Naive thymus-derived CD8-positive, alpha-beta T cell (primary cell): ENCODE measurements at places on chromosomes 3 and 15. TPM values are rescaled to one million over a fixed set of nuclear protein-coding genes. Genes with fewer than 3 reads are reported as not detected.

- H3K4me3 ChIP-seq, result no peak overlapping the region
- H3K36me3 ChIP-seq, result no peaks in the 10 kb centered on the region
- DNase-seq, result no peak
Observed at GRCh38 chr3:62732183-62732904, 142.9 kb downstream of the CADPS start.

- no peak overlapping the region for H3K4me3 ChIP-seq
- H3K36me3 ChIP-seq, result no peaks in the 10 kb centered on the region
- no peaks in the 10 kb centered on the region for H3K4me1 ChIP-seq
- no peak for DNase-seq
- no peak overlapping the region for H3K27ac ChIP-seq
Observed at GRCh38 chr15:47431501-47431900, 285.8 kb upstream of the SEMA6D start.

The ZBTB38 gene
- 48.3 TPM for total RNA-seq

The TCTA gene
- 34.0 TPM for total RNA-seq

GRCh38 chr3:64140651-64141050, 84.6 kb downstream of the PRICKLE2 start:
- H3K27ac ChIP-seq, result no peak overlapping the region
- no peak overlapping the region for H3K4me3 ChIP-seq
- H3K27me3 ChIP-seq, result peaks cover 9% of the 10 kb centered on the region
- DNase-seq, result no peak
- H3K36me3 ChIP-seq, result no peaks in the 10 kb centered on the region
- no peaks in the 10 kb centered on the region for H3K4me1 ChIP-seq

The ROPN1 gene
- total RNA-seq, result not detected

DNA sequence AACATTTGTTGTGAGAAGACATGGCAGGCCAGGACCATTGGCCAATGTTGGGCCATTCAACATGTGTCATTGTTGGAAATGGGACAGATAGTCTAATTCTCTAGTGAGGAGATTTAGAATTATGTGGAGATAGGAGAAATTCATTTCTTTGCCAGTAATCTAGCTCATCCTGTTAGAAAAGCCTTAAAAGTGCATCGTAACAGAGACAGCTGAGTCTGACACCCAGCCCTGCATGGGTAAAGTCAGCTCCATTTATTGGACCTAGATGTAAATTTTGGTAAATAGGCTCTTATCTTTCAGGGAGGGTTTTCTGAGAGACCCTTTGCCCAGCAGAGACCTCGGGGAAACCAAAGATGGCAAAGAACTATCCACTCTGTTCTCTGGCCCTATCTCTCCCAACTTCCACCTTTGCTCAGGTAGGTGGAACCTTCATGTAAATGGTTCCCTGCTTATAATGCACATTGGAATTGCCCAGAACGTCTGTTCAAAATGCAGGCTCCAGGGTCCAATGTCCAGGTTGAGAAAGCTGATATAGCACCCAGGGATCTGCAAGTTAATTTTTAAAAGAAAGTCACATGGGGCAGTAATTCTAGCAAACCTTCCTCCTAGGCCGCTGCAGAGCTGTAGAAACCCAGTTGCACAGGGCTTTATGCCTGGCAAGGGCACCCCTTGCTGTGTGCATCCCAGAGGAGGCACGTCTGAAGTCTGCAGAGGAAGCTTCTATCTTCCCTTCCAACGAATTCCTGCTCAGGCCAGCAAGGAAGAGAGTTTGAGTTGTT, 365.9 kb upstream of the PROK2 start:
- no peaks in the 10 kb centered on the region for H3K4me1 ChIP-seq
- no peak overlapping the region for H3K4me3 ChIP-seq
- peaks cover 2% of the 10 kb centered on the region for H3K36me3 ChIP-seq
- no peak for DNase-seq
- H3K27ac ChIP-seq, result no peak overlapping the region

GRCh38 chr3:87161851-87162250, 65.3 kb upstream of the CHMP2B start:
- H3K27me3 ChIP-seq, result peaks cover 10% of the 10 kb centered on the region
- no peaks in the 10 kb centered on the region for H3K4me1 ChIP-seq
- DNase-seq, result no peak
